ENCODE measurements at places on chromosomes 16 and 17.

DNA sequence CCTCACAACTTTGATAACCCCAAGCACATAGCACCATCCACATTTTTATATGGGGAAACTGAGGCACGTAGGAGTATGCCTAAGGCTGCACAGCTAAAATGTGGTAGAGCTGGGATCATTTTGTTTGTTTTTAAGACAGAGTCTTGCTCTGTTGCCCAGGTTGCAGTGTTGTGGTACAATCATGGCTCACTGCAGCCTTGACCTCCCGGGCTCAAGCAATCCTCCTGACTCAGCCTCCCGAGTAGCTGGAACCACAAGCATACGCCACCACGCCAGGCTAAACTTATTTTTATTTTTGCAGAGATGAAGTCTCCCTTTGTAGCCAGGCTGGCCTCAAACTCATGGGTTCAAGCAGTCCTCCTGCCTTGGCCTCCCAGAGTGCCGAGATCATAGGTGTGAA is 81.0 kb upstream of the GSE1 start:
- no peak for DNase-seq

GRCh38 chr17:40177275-40177874 is at the start of gene RAPGEFL1:
RAPGEFL1 (plus strand) TSS chr17:40177470; CDS start chr17:40177862, 392 bp downstream.
- peak; percentile 77 for DNase-seq

- DNase-seq, result peak; percentile 32
These were observed 83.5 kb upstream of the PLCG2 start for GRCh38 chr16:81695321-81696165.

DNA sequence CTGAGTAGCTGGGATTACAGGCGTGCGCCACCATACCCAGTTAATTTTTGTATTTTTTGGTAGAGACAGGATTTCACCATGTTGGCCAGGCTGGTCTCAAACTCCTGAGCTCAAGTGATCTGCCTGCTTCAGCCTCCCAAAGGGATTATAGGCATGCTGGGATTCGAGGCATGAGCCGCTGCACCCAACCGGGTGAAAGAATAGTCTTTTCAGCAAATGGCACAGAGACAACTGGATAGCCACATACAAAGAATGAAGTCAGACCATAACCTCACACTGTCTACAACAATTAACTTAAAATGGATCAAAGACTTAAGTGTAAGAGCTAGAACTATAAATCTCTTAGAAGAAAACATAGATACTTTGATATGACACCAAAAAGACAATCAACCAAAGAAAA is 67.6 kb downstream of the TBC1D16 start:
- DNase-seq, result no peak

GRCh38 chr16:3609895-3610697 is 1.3 kb downstream of the SLX4 start:
- DNase-seq, result peak; percentile 20

DNA sequence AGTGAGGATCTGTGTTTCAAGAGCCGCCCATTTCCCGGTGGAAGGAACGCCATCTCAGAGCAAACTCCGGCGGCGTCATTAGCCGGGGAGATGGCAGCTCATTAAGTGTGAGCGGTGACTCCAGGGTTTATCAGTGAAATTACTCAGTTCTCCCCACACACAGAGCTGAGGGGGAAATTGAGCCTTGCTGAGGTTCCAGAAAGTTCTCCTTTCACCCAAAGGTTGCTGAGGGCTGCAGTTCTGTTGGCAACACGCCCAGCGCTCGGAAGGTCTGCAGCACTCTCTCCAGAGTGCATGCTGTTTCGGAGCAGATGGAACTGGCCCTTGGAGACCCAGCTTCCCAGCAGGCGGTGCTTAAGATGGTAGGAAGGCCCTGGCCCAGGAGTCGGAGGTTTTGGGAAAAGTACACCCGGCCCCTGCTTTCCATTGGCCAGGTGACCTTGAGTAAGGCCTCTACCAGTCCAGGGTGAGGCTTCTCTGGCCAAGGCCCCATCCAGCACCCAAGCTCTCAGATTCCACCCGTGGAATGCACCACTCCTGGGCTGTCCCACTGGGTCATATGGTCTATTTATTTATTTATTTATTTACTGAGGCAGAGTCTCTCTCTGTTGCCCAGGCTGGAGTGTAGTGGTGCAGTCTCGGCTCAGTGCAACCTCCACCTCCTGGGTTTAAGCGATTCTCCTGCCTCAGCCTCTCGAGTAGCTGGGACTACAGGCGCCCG is 167.7 kb upstream of the CIBAR2 start:
- no peak for DNase-seq

GRCh38 chr17:57443781-57444180 is 187.5 kb downstream of the MSI2 start:
- DNase-seq, result no peak

GRCh38 chr16:22092143-22092933 is at the start of gene VWA3A:
VWA3A (plus strand) TSS chr16:22092541; CDS start chr16:22092638, 97 bp downstream.
- peak; percentile 56 for DNase-seq

DNA sequence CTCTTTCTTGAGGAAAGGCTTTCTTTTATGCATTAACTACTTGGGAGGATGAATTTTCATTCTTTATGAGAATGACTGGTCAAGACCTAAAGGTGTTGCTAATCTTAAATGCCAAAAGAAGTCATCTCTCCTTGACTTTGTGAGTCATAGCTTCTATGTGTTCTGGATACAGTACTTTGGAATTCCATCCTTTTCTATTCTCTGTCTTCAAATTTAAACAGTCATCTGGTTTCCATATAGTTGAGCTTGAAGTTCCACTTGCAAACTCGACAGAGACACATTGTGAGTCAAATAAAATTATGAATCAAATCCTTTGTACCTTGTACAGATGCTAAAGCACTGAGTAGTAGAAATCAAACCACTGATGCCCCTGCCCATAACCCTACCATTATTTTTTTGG is 271.9 kb upstream of the PMFBP1 start:
- no peak for DNase-seq

DNA sequence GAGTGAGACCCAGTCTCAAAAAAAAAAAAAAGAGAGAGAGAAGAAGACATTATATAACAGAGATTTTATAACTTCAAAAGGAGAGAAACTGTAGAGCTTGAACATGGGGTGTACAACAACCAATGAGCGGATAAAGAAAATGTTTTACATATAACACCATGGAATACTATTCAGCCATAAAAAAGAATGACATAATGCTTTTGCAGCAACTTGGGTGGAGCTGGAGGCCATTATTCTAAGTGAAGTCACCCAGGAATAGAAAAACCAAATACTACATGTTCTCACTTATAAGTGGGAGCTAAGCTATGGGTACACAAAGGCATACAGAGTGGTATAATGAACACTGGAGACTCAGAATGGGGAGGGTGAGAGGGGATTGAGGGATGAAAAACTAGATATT is 61.1 kb downstream of the CHD9NB start:
- no peak for DNase-seq

DNA sequence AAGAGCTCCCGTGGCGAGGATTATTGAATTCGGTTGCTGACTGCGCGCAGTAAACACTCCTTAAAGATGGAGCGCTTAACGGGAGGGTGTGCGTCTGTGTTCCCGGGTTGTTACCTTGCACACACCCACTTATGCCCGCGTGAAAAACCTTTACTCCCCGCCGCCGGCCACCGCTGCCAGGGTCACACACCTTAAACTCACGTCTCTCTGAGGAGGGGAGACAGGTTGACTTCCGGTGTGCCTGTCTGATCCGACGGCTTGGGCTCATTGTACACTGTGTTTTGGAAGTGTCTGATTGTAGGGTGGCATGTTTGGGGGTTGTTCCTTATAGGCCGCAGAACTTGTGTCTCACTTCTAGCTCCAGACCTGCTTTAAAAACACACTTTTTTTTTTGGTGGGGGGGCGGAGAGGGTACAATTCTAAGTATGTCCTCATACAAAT is 66.8 kb downstream of the KPNA2 start:
- DNase-seq, result no peak

GRCh38 chr17:72766761-72767356 is 325.6 kb downstream of the SLC39A11 start:
- no peak for DNase-seq

DNA sequence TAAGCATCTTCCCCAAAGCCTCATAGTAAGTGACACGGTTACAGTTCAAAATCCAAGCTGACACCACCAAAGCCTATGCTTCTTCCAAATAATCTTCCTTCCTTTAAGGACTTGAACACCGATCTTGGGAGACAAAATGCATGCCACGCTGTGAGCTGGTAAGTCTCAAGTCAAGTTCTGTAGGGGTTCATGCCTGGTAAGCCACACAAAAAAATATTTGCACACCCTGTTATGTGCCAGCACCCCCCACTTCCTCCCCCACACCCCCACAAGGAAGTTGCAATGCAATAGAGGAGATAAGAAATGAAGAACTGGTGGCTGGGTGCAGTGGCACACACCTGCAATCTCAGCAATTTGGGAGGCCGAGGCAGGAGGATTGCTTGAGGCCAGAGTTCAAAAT is 5.6 kb downstream of the NOG start:
- DNase-seq, result no peak

GRCh38 chr17:67443931-67444595 is 67.0 kb downstream of the PITPNC1 start:
- DNase-seq, result peak; percentile 60

GRCh38 chr17:50637829-50638605 is 3.3 kb downstream of the ABCC3 start:
- DNase-seq, result no peak

GRCh38 chr16:48330841-48331192 is 54.4 kb downstream of the SIAH1 start:
- no peak for DNase-seq

DNA sequence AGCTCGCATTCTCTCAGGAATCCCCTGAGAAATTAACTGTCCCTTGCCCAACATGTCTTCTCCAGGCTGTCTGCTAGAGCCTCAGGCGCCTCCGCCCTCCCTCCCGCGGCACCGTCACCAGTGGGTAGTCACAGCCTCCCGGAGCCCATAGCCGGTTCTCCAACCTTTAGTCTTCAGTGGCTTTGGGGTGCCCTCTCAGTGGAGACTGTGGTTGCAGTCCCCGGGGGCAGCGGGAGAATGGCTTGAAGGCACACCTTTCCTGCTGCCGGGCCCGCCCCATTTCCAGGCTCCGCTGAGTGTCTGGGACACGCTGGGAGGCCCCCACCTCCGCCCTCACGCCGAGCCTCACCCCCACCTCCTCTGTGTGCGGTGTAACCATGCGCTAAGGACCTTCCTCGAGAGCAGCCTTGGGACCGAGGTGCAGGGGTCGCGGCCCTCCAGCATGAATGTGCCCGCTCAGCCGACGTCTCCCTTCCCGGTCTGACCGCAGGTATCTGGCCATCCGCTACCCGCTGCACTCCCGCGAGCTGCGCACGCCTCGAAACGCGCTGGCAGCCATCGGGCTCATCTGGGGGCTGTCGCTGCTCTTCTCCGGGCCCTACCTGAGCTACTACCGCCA is 1.7 kb downstream of the GALR2 start:
- no peak for DNase-seq

DNA sequence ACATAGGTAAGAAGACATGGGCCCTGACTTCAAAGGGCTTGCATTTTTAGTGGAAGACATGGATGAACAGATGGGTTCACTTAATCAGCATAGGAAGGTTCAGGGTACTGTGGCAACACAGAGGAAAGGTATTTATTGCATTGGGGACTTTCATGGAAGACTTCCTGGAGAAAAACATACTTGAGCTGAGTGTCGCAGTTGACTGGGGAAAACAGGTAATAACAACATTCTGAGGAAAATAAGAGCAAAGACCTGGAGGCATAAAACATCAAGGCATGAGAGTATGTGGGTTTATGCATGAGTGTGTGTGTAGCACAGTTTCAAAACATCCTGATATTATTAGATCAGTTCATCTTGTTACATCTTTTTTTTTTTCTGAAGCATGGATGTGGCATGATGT is 82.7 kb downstream of the MAP2K6 start:
- DNase-seq, result no peak

- no peak for DNase-seq
These were observed at the start of gene SCIMP for GRCh38 chr17:5234645-5235576. SCIMP (minus strand) TSS chr17:5234860; CDS start chr17:5234755, 105 bp downstream.

GRCh38 chr17:72122765-72123529 is 2.1 kb downstream of the SOX9 start:
- DNase-seq, result peak; percentile 43

GRCh38 chr17:549177-550040 is 165.2 kb downstream of the VPS53 start:
- DNase-seq, result no peak

DNA sequence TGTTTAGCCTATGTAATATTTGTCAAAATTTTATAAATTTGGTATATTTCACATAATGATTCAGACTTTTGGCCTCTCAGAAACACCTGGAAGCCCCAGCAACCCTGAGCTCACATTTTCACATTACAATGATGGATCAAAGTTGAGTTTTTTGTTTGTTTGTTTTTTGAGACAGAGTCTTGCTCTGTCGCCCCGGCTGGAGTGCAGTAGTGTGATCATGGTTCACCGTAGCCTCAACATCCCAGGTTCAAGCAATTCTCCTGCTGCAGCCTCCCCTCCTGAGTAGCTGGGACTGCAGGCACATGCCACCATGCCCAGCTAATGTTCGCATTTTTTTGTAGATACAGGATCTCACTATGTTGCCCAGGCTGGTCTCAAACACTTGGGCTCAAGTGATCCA is 10.6 kb upstream of the VAT1L start:
- no peak for DNase-seq

DNA sequence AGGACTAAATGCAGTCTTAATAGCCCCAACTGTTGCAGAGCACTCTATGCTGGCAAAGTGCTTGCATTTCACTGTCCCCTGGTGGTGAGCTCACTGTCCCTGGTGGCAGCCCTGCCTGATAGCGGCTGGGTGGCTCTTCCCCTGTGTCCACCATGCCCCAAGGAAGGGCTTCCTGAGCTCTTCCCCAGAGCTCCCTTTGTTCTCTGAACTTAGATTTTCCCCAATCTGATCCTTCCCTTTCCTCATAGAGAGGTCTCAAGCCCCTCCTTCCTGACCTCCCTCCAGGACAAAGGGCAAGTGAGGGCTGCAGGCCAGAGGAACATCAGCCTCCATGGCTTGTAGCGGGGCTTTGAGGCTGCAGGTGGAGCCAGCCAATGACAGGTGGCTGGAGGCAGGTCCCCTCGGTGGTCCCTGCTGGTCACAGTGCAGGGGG is 17.0 kb downstream of the BEAN1 start:
- no peak for DNase-seq

DNA sequence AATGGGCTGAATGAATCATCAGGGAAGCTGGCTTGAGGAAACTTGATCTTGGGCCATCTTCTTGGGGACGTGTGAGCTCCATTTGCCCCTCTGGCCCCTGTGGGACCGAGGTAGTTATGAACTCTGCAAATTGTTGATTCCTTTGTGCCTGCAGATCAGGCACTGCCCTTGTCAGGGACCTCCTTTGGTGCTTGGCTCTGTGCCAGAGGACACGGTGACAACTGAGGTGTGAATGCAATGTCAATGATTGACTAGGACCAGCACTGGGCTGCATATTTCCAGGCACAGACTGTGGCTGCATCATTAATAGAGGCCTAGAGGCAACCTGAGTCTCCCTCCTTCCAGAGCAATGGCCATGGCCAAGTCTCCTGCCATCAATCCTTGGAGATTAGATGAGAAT is 23.8 kb downstream of the PDILT start:
- DNase-seq, result no peak

GRCh38 chr17:39351508-39351907 is 49.9 kb downstream of the FBXL20 start:
- no peak for DNase-seq

DNA sequence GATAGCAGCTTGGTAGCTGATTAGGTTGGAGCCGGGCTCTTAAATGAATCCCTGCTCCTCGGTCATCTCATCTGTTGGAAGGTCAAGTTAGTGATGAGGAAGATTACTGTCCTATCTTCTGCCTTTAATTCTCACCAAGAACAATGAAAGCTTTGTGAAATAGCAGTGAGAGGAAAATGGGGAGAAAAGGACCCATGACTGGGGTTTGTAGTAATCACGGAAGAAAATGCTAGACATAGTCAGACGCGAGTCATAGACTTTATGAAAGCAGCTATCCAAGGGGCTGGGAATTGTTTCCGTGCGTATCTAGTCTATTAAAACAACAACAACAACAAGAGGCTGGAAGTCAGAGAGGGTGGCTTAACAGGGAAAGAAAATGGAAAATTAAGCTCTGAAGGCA is 18.3 kb downstream of the PIK3R5 start:
- peak; percentile 32 for DNase-seq
